ENCODE measurements at places on chromosomes 2 and 18.

DNA sequence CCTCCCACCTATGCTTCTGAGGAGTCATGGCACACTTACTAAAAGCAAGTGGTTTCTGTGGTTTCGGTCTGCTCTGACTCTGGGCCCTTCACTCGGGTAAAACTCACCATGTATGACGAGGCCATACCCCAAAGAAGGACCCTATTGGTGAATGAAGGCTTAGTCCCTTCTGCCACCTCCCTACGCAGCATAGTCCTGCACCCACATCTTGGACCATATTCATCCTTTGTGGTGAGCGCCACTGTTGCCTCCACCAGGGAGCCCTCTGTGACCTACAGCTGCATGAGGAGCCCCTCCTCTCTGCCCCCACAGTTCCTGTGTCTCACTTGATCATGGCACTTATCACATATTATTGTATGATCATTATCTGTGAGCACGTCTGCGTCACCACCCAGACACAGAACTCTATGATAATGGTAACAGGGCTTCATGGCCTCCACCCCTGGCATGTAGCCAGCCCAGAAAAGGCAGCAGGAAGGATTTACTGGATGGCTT is 113.3 kb downstream of the TFCP2L1 start:
- DNase-seq = no peak

DNA sequence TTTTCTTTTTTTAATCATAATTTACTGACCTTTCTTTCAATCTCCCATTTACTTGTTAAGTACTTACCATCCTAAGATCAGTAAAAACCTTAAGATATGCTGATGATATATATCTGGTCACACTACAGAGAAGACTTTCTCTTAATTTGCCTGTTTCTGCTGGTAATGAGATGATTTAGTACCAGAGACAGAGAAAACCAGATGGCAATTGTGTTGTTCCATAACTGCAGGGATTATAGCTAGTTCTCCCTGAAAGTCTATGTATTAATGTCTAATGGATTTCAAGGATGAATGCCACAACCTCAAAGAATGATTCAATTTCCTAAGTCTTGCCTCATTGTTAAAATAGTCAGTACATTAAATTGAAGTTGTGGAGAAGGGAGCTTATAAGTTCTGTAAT is 40.3 kb downstream of the SNTG2 start:
- no peak for DNase-seq

DNA sequence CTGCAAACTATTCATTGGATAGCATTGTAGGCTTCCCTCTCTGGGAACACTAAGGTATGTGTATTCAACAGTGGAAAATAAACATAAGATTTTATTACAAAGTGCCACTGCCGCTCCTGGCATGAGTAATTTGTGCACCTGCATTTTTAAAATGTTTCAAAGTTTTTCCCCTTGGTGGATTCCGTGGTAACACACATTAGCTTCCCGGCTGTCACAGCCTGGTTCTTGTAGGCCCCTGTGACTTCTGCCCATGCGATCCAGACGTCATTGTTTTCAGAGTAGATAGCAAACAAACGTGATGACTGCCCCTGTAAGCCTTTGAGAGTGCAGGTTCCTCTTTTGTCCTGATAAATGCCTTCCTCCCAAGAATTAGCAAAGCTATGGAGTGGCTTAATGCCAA is 421.0 kb downstream of the ZNF521 start:
- DNase-seq = no peak

GRCh38 chr2:79984476-79984875 is 320.1 kb downstream of the LRRTM1 start:
- DNase-seq = no peak

- no peak for DNase-seq
These were observed 5.0 kb upstream of the GBX2 start for GRCh38 chr2:236173036-236173728.

DNA sequence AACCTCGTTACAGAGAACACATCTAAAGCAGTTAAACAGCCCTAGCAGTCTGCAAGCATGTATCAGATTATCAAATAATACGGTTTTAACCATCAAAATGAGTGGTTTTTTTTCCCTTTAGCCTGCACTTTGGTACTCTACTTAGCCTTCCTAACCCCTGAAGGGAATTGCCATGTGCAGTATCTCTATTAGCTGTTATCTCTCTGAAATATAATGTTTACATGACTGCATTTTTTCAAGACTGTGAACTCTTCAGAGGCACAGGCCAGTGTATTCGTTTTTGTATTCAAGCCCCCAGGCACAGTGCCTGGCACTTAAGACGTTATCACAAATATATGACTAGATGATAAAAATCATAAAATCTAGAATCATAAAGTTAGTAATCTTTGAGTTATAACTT is 509.5 kb downstream of the PARD3B start:
- no peak for DNase-seq

Data from activated CD8-positive, alpha-beta memory T cell treated with anti-CD3 and anti-CD28 coated beads for 1 hour (primary cell).